ENCODE measurements at places on chromosomes 4 and X.

- DNase-seq: no peak
Measured at GRCh38 chr4:604131-604530, 21.2 kb upstream of the PDE6B start.

- DNase-seq: no peak
Measured at GRCh38 chrX:150926304-150926703, 27.8 kb upstream of the CD99L2 start.

GRCh38 chrX:110086162-110086915, 83.4 kb downstream of the TMEM164 start:
- peak; percentile 43 for DNase-seq

DNA sequence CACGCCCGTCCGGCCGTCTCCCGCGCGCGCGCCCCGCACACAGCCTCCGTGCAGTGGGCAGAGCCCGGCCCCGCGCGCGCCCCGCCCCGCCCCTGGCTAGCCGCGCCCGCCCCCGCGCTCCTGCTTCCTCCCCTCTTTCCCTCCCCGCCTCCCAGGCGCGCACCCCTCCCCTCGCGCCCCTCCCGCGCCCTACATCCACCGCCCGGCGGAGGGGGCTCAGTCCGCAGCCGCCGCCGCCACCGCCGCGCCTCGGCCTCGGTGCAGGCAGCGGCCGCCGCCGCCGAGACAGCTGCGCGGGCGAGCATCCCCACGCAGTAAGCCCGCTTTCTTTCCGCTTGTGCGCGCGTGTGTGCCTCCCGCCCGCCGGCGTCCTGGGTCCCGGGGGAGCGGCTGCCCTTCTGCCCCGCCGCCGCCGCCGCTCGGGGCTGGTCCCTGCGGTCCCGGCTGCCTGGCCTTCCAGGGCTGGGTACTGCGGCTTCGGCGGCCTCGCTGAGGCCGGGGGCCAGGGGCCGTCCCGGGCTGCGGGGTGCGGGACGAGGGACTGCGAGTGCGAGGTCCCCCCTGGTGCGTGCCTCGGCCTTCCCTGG, at the start of gene FHL1:
TSS of gene FHL1 (plus strand) at position 219 of the 587 bp plus-strand sequence.
- DNase-seq: peak; percentile 51

GRCh38 chr4:168651374-168651773, 154.5 kb downstream of the PALLD start:
- DNase-seq: peak; percentile 58

GRCh38 chrX:63963095-63963784, 178.2 kb upstream of the ARHGEF9 start:
- DNase-seq: no peak

- peak; percentile 82 for DNase-seq
Measured at GRCh38 chr4:27791640-27792039, 931.0 kb downstream of the STIM2 start.

- peak; percentile 50 for DNase-seq
Measured at GRCh38 chr4:150664935-150665334, 83.0 kb downstream of the MAB21L2 start.

DNA sequence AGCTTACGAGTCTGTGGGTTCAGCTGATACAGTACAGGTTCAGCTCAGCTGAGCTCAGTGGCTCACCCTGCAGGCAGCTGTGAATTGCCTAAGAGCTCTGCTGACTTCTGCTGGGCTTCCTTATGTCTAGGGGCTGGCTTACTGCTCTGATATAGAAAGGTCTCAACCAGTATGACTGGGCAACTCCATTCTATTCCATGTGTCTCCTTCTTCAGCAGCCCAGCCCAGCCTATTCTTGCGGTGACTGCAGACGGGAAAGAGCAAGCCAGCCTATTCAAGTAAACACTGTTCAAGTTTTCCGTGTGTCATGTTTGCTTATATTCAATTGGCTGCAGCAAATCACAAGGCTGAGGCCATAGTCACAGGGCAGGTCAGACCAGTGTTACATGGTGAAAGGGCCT, 615.4 kb upstream of the ZFP42 start:
- DNase-seq: no peak

- no peak for DNase-seq
Measured at GRCh38 chr4:89834486-89835209, 2.3 kb downstream of the SNCA start.

DNA sequence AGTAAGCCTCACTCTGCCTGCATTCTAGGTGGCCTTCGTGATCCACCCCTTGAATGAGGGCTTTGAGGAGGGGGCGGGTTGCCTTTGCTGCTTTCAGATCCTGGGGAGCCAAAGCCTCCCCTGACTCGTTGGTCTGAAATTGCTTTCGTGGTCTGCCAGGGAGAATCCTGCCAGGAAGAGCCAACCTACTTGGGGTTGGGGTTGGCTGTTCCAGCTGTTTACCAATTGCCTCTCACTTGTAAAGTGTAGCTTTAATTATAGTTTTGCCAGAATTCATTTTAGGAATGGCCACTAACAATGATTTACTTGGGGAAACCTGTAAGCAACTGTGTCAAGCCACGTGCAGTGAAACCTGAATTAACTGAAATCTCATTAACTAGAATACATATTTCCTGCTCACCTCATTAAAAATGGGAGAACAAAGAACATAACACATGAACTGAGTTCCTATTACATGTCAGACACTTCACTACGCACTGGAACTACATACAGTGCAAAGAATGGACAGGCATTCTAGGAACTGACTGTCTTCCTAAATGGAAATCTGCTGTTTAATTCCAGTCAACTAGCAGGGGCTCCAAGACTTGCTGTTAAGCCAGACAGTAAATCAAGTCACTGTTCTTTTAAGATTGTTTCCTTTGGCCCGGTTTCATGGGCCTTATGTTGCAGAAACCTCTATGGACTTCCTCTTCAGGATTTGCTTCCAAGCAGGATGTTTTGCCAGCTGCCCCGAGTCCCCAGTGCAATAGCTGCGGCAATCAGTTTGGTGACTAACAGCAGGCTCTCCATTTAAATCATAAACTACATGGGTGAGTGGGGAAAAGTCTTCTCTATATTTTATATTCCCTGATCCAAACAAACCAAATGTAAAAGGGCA, 16.4 kb upstream of the NKRF start:
- DNase-seq: peak; percentile 73

DNA sequence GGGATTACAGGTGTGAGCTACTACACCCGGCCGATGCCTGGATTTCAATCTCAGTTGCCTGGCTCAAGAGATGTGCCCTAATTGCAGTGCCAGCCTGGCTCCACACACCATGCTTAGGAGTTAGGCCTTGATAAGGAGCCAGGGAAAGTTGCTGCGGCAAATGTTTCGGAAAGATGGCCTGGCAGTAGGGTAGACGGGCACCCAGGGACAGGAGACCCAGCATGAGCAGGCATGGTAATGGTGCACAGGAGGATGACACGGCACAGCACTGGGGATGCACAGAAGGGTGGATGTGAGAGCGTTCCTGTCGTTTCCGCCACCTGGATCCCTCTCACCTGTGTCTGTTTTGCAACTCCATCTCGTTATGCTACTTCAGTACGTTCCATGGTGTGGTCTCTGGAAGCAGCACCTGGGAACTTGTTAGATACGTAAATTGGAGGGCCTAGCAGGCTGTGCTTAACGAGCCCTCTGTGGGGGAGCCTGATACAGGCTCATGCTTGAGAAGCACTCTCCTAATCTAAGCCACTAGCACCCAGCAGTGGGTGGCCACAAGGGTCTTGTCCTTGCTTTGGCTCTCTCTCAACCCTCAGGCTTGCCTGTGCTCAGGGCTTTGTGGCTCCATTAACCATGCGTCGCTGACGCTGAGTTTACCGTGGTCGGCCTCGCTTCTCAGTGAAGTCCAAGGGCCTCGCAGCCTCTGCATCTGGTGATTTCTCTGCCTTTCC, 20.3 kb downstream of the RNF4 start:
- no peak for DNase-seq

DNA sequence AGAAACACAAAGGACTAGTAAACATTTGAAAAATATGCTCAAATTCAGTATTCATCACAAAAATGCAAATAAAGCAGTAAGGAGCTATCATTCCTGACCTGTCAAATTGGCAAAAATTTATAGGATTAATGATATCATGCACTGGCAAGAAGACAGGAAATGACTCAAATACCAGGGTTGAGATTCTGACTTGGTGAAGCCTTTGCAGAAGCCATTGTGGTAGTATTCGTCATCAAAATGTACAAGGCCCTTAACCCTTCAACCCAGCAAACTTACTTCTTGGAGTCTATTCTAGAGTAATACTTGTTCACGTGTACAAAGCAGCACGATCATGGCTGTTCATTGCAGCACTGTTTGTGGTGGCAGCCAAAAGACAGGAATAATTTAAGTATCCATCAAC, 132.4 kb downstream of the ENOX2 start:
- DNase-seq: peak; percentile 86

GRCh38 chrX:143571521-143571920, 54.2 kb upstream of the SPANXN3 start:
- DNase-seq: no peak

GRCh38 chr4:102315532-102315931, 29.8 kb downstream of the SLC39A8 start:
- no peak for DNase-seq

DNA sequence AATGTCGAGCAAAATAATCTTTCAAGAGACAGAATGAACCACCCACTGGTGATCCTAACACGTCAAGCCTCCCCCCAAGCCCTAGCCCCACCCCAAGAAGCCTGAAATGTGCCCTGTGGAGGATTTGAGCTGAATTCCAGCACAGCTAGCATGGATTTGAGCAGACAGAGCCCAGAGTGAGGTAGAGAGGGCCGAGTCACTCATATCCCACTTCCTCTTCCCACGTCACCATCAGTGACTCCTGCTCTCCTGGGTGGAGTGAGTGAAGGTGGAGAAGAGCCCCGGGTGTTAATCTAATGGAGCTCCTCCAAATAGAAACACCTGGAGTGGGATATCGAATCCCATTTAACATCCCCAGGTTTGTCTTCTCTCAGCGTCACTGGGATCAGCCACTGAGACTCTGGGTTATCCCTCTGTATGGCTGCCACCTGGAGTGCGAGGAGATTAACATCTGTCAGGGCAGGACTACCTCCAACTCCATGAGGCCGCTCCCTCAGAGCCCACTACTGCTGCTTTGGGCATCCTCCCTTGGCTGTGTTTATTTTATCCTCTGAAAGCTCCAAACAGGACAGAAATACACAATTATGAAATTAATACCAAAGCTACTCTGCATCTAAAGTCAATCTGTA, 136.6 kb downstream of the NWD2 start:
- DNase-seq: no peak

DNA sequence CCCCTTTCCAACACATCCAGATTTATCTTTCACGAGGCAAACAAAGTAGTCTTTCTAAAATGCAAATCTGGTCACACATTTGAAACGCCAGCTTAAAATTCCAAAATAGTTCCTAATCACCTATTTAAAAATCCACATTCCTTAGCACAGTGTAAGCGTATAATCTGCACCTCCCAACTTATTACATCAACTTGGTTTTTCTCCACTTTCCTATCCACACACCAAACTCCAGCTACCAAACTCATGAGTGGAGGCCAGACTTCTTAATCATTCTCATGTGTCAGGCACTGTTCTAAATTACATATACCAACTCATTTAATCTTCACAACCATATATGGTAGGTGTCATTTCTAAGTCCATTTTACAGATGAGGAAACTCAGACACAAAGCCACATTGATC, 33.8 kb downstream of the ENOX2 start:
- peak; percentile 57 for DNase-seq

GRCh38 chr4:2866160-2866861, 22.7 kb downstream of the ADD1 start:
- DNase-seq: no peak

- DNase-seq: no peak
Measured at GRCh38 chrX:83469551-83469950, 38.5 kb upstream of the POU3F4 start.

- no peak for DNase-seq
Measured at GRCh38 chr4:6887591-6888371, 21.8 kb upstream of the TBC1D14 start.

DNA sequence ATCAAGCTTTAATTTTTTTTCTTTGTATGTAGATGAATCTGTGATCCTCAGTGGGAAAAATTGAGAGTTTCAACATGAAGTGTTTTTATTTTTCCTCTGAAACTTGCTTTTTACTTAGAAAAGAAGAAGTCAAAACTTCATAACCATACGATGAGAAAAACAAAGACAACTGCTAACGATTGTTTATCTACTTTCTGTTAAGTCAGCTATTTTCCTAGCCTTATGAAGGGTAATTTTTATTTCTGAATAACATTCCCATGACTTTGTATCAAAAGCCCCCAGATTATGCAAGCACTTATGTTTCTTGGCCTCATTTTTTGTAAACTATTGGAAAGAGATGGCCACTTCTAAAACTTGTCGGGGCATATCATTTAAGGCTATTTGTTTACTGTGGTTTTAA, 645.1 kb upstream of the PRKX start:
- no peak for DNase-seq

- DNase-seq: no peak
Measured at GRCh38 chr4:8318509-8318908, 49.0 kb downstream of the HTRA3 start.

- no peak for DNase-seq
Measured at GRCh38 chrX:120302434-120302833, 8.8 kb downstream of the TMEM255A start.

GRCh38 chrX:69232945-69233344, 67.7 kb upstream of the PJA1 start:
- peak; percentile 33 for DNase-seq

DNA sequence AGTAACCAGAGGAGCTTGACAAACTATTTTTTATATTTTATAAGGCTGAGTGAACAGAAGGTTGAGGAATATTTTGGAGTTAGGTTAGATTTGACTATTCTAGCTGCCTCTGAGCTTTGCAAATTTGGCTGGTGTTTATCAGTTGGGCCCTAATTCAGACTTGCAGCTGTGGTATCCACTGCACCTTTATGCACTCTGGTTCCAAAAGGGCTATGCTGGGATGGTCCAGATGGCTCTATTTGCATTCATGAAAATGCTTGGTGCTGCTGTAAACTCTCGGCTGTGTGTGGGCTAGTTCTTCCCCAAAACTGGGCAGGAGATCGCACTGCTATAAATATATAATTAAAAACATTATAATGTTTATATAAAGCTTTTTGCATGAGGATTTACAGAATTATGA, 106.3 kb downstream of the REPS2 start:
- DNase-seq: no peak

DNA sequence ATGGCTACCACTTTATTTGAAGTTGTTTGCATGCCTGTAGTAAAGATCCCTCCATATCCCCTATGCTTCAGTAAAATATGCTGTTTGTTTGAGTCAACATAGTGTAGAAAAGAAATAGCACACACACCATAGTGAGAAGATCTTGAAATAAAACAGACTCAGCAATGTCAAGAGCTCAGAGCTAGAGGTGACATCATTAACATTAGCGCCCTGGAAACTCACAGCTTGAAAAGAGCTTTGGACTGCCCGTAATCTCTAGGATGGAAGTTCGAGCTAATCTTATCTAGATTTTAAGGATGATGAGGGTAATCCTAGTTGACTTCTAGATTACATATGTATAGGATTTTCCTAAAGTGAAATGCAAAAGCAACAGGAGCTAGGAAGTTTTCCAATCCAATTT, 275.6 kb downstream of the SMARCA1 start:
- no peak for DNase-seq

GRCh38 chr4:993111-994029, at the start of gene SLC26A1:
TSS of gene SLC26A1 (minus strand) at chr4:993404. CDS start at chr4:991703, 1,701 bp downstream.
- DNase-seq: no peak

- DNase-seq: no peak
Measured at GRCh38 chrX:103367502-103367901, 8.8 kb upstream of the BEX3 start.

All from fibroblast of skin of right quadriceps (primary cell).